ENCODE measurements at places on chromosomes 3 and 15. TPM values are rescaled to one million over a fixed set of nuclear protein-coding genes. Genes with fewer than 3 reads are reported as not detected.
A peak's percentile ranks its signal among the peaks of the same experiment; 100 is the strongest.

DNA sequence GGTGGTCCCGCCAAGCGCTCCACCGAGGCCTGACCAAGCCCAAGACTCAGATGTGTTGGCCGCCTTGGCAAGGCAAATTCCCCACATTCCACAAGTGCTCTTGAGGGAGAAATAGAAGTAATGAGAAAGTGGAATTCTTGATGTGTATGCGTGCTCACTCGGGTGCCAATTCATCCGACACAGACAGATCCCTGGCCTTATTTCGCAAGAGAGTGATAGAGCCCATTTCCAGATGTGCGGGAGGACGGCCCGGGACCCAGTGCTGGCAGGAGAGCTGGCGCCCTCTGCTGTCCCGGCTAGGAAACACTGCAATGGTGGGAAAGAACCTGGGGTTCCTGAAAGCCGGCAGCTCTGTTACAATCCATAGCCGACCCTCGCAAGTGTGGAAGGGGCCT lies 76.0 kb downstream of the HMG20A start:
- DNase-seq = peak; percentile 95

- no peak for DNase-seq
These were observed 71.9 kb downstream of the ALDH1A2 start for GRCh38 chr15:57993409-57994145.

- no peak for DNase-seq
These were observed 4.5 kb downstream of the THBS1 start for GRCh38 chr15:39585389-39585841.

GMNC gene
- total RNA-seq = 4.4 TPM

DNA sequence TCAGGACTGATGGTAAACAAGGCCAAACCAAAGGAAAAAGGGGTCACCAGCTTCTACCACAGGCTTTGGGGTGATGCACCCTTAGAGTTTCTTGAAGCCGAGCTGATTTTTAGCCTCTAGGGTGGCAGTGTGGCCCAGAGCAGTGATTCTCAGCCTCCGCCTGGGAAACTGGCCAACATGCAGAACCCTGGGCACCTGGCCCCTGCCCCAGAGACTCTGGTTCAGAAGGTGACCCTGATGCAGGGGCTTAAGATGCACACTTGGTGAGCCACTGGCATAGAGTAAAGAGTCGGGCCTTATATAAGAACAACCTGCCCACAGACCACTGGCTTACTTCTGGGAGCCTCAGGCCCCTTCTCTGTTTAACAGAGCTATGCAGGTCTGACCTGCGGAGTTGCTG lies 44.5 kb downstream of the SYNM start:
- DNase-seq = no peak

DNA sequence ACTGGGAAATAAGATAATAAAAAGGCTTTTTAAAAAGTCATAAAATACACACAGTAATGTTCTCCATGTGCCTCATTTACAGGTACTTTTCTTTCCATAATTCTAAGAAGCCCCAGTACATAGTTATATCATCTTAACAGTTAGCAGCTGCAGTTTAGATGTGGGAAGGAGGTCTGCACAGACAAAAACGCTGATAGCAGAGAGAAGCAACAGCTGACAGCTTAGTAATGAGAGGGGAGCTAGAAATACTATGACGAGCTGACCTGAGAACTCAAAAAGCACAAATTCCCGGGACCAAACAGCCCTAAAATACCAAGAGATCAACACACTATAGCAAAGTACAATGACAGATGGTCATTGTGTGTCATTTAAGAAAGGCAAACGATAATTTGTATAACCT lies 36.7 kb upstream of the ARHGEF3 start:
- no peak for DNase-seq

- no peak for DNase-seq
These were observed 24.6 kb upstream of the RSL24D1 start for GRCh38 chr15:55221090-55222011.

DNA sequence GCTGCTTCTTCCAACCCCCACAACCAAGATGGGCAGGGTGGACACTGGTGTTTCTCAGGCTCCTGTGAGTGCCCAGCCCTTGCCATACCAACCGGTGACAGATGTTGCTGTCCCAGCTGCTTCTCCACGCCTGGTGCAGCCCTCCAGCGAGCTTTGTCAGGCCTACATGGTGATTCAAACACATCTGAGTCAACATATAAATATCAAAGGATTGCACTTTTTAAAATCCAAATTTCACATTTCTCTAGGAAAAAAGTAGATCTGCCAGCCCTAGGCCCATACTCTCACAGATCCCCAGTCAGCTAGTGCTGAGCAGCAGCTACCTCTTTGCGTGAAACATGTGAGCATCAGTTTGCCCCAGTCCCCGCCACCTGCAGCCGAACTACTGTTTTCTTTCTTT lies 52.7 kb downstream of the RPN1 start:
- no peak for DNase-seq

GRK7 gene
- total RNA-seq = not detected

DNA sequence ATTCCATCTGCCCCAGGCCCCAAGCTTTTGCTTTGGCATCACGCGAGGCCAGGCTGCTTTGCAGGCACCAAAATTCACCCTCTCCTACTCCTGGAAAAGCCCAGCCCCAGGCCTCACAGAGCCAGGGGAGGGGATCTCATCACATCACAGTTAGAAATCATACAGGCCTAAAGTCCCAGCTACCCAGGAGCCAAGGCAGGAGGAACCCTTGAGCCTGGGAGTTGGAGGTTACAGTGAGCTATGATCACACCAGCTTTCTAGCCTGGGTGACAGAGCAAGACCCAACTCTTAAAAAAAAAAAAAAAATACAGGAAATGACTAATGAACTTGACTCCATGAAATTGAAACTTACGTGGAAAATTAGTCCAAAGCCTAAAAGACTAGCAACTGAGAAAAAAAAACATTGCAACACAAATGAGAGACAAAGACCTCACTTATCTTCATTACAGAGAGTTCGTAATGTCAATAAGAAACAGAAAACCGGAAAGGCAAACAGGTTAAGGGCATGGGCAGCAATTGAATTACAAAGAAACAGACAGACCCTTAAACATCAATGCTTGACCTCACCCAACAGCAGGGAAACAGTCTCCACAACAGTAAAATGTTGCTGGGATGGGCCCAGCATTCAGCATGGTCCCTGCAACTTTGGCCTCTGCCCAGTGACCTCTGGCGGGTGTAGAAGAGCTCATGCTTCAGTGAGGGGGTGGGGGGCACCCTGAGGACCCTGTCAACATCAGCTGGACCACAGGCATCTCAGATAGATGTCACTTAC lies 151.5 kb downstream of the LRRK1 start:
- DNase-seq = no peak

DNA sequence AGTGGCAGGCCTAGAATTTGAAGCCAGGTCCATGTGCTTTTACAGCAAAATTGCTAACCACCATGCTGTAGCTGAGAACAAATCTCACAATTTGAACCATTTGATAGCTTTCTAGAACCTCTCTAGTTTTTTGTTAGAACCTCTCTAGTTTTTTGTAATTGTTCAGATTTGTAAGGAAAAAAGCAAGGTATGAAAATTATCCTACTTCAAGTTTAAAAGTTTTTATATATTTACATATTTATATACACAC lies 9.8 kb downstream of the GXYLT2 start:
- DNase-seq = no peak

GRCh38 chr3:3353153-3353552 lies 173.7 kb upstream of the CRBN start:
- no peak for DNase-seq

ZNF774 gene
- total RNA-seq = 4.6 TPM

CCR1 gene
- 3.8 TPM for total RNA-seq

ISLR2 gene
- 1.3 TPM for total RNA-seq

DNA sequence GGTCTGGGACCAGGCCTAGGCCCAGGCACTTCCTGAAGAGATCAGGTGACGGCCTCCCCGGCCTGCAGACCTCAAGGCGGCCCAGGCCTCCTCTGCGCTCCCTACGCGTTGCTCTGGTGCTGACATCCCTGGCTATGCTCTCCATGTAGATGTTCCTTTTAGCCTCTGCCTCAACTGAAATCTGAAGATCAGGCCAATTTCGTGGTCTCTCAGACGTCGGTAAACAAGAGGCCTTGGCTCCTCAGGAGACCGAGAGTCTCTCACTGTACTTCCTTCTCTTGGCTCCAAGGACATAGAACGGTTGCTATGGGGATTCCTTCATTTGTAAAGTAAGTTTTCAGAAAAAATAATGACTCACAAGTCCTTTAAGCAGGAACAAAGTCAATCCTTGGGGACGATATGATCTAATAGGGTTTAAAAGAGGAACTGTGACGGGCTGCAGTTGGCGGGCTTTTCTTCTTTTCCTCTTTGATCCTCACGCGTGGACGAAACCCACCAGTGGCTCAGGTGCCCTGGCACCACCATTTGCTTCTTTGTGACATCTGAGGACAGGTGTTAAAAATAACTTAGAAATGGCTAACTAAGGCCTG lies 55.6 kb upstream of the CGNL1 start:
- no peak for DNase-seq

- DNase-seq = no peak
These were observed 656.2 kb downstream of the GBE1 start for GRCh38 chr3:81105206-81105605.

PCSK6 gene
- total RNA-seq = 33.8 TPM

DNA sequence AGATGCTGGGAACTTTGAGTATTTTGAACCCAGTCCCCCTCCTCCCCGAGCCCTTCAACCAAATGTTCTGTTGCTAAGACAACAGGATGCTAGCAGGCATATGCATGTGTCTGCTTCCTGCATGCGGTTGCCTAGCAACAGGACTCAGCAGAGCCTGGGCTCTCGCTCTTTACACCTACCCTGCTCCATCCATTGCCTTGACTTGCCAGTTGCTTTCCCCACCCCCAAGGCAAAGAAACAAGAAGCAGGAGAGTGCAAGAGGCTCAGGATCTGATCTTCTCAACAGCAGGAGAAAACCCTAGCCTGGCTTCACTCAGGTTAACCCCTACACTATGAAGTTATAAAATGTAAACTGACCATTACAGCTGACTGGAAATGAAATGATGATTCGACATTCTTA lies 393.0 kb downstream of the IGSF11 start:
- no peak for DNase-seq

TGFBR2 gene
- total RNA-seq = 186 TPM

DNA sequence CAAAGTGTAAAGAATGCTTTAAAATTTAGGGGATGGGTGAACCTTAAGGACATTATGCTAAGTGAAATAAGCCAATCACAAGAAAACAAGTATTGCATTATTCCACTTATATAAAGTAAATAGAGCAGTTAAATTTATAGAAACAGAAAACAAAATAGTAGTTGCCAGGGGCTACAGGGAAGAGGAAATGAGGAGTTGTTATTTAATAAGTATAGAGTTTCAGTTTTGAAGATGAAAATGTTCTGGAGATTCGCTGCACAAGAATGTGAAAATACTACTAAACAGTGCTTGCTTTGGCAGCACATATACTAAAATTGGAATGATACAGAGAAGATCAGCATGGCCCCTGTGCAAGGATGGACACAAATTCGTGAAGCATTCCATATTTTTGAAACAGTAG lies 32.0 kb downstream of the DNAH12 start:
- no peak for DNase-seq

GRCh38 chr3:175983379-175983778 lies 1124.2 kb downstream of the NAALADL2 start:
- no peak for DNase-seq

DNA sequence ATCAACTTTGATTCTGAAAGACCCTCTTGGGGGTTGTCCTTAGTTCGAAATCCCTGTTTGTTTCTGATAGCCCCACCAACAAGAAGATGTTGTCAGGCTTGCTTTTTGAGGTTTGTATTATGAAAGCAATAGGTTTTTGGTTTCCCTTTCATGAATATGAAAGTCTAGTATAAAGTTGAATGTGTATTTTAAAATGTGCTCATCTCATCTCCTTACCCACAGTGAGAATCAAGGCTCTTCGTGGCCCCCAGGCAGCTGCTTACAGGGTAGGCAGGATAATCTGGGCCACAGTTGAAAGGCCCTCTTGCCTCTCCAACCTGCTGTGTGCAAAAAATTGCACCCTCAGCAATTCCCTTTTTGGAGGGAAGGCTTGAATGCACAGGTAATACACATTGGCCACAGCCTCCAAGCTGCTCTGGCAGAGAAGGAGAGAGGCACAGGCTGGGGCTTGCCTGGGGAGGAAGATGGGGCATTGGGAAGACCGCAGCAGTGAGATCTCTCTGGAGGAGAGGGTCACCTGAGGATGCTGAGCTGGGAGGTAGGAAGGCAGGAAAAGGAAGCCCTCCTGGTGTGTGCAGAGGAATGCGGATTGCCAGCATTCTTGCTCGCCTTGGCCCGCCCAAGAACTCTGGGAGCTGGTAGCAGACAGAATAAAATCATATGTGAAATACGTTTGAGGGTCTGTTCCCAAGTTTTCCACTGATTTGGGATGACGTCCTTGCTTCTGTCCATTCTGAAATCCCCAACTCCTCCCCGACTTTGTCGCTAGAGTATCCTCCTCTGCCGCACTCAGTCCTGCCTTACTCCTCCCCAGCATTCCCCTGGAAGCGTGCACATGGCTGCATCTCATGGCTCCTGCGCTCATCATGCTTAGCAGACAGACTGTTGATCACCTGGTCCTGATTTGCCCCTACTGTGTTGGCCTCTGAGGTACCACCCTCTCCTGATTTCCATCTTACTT lies 196.4 kb downstream of the RPLP1 start:
- DNase-seq = no peak

ZBBX gene
- not detected for total RNA-seq

- DNase-seq = no peak
These were observed 31.5 kb upstream of the FAM81A start for GRCh38 chr15:59406446-59406845.

DNA sequence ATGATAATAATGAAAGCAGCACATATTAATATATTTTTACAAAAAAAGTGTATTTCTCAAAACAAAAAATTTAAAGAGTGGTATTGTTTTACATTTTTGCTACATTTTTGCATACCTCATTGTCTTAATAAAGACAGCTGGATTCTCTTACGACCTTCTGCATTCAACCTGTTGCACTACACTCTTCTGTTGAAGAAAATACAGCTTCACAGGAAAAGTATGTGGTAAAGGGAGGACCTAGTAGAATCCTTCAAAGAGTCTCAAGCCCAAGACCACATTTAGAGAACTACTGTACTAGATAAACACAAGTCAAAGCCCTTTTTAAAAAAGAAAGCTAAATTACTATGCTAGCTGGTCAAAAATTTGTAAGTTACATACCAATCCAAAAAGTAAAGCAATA lies 7.9 kb downstream of the ZNF280D start:
- no peak for DNase-seq

GRCh38 chr3:22959593-22959992 lies 243.5 kb upstream of the UBE2E2 start:
- no peak for DNase-seq

PDIA5 gene
- total RNA-seq = 5.7 TPM

CPNE4 gene
- total RNA-seq = 41.0 TPM

Data from Right ventricle myocardium inferior (tissue), 1 donor.